ENCODE measurements at places on chromosomes 5 and 9.
A peak's percentile ranks its signal among the peaks of the same experiment; 100 is the strongest.

- DNase-seq, result no peak
Observed at GRCh38 chr9:16106021-16106571, 553.3 kb downstream of the CCDC171 start.

- DNase-seq, result no peak
Observed at GRCh38 chr9:3912280-3912679, 386.5 kb upstream of the RFX3 start.

- DNase-seq, result no peak
Observed at GRCh38 chr5:65364907-65365306, 116.8 kb downstream of the ADAMTS6 start.

GRCh38 chr5:168792678-168793077 is 213.5 kb upstream of the PANK3 start:
- no peak for DNase-seq

- no peak for DNase-seq
Observed at GRCh38 chr5:18003784-18004183, 369.5 kb downstream of the TAF11L14 start.

GRCh38 chr9:129783516-129784361 is 19.2 kb upstream of the TOR1B start:
- peak; percentile 56 for DNase-seq

- DNase-seq, result no peak
Observed at GRCh38 chr5:61186634-61187033, 24.4 kb upstream of the SMIM15 start.

DNA sequence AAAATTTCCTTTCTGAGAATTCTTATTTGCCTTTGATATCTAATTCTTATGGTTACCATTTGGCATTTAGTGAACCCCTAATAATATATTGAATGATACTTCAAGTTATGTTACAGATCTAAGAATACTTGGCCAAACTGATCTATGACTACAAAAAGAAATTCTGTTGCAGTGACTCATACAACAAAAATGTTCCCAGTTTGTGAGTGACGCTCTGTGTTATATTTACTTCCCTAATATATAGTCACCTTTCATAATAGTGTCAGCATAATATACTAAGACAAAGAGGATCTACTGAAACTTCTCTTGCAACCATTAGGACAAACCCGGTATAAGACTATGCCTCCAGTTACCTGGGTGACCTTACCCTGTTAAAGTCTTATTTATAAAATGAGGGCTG is 216.9 kb upstream of the TLX3 start:
- no peak for DNase-seq

GRCh38 chr9:105673850-105674387 is 11.7 kb downstream of the TAL2 start:
- no peak for DNase-seq

DNA sequence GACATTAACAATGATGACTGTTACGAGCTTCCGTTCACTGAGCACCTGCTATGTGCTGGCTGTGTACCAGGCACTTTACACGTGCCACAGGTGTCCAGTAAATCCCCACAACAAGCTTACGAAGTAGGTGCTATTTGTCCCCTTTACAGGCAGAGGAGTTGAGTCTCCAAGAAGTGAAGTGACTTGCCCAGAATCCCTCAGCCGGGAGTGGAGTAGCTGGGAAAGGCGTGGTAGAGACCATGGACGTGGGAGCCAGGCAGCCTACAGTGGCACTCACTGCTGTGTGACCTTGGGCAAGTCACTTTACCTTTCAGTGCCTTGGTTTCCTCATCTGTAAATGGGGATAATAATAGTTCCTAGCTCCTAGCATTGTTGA is 669 bp upstream of the AMBP start:
- no peak for DNase-seq

GRCh38 chr5:92163906-92164305 is 780.8 kb upstream of the ARRDC3 start:
- no peak for DNase-seq

- no peak for DNase-seq
Observed at GRCh38 chr9:26694381-26695297, 198.0 kb downstream of the CAAP1 start.

GRCh38 chr9:99143655-99144054 is 38.7 kb downstream of the TGFBR1 start:
- no peak for DNase-seq

GRCh38 chr9:119370816-119371215 is 1.6 kb upstream of the BRINP1 start:
- DNase-seq, result no peak
